ENCODE measurements at places on chromosomes 2 and 18.

DNA sequence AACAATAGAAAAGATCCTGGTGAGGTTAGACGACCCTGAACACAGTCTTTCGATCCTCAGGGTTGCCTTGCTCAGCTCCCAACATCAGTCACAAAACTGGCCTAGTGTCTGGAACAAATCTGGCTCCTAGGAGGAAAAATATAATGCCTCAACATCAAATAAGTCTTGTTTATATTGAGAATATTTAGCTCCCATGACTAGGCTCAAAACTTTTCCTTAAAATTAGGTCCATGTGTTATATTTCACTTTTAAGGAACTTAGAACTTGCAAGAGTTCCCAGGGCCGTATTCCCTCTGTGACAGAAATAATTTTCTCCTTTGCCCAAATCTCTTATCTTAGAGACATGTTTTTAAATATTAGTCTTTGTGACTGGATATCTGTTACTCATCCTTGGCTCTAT, 819.7 kb upstream of the ZEB2 start:
- no peak for DNase-seq

DNA sequence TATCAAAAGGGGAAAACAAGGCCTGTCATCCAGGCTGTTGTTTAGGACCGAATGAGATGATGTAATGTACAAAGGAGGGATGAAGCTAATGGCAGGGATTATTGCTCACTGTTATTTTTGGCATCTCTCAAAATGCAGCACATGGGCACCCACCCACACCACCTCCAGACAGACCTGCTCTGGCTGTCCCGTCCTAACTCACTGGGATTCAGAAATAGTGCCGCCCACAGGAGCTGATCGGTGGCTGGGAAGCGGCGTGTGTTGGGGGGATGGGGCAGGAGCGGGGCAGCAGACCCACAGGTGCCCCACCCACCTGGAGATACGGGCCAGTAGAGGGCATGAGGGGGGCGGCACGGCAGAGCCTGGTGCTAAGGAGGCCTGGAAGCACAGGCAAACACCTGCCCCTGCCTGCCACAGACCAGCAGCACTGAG, 52.2 kb downstream of the CRACDL start:
- no peak for DNase-seq

DNA sequence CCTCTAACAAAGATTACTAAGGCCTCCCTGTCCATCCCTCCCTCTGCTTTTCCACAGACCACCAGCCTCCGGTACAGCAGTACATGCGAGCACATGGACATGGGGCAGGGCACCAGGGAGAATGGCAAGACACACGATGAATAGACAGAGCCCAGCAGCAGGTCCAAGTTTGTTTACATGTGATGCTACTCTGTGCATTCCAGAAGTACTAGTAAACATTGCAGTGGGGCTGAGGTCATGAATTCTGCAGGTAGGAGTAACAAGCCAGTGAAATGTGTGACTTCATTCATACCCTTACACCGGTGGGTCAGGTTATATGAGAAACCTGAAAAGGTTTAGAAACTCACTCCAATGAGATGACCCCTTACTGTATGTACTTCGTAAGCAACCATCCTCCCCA, 205.7 kb downstream of the BCL11A start:
- DNase-seq, result no peak

DNA sequence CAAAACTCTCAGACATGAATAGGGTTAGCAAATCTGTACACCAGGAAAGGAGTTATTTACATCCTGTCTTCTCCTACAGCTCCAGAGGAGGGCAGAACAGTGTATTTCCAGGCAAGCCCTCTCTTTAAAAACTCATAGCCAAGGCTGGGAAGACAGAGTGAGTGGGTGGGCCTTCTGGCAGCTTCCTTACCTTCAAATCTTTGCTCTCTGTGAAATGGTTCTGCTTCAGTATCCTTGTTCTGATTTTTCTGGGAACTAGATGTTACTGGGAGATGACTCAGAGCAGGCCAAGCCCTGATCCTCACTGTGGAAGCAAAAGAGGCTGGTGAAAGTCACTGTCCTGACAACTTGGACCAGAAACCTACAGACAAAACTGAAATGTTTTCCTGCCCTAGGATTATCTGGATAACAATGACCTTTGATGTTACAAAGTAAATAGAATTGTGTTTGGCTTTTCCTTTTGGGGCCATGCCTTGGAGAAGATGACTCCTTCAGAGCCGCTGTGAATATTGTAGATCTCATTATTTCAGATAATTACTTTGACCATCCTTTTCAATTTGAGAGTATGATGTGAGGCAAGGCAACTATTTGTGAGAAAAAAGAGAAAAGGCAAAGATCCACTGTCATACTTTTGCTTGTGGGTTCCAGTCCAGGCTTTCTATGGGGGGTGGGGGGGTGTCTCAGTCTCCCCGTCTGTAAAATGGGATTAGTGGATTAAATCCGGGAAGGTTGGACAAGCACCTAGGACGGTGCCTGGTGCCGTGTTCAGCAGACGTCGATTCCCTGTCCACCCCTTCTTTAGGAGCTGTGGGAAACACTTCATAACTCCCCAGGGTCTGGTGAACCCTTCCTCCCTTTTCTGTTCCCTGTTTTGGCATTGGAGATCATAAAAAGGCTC, 644 bp upstream of the QPCT start:
- no peak for DNase-seq

DNA sequence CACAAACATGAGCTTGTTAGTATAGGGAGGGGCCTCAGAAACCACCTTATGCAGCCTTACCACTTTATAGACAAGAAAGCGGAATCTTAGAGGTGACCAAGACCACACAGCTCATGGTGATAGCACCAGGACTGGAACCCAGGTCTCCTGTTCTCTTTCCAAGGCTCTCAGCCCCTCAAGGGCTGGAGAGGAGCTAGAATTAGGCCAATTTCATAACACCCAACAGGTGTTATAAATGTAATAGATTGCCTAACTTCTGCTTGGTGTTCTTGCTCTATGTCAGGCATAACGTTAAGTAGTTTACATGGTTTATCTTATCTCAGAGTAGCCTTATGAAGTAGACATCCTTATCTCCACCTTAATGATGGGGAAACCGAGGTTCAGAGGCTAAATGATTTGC, 42.9 kb downstream of the RPL37A start:
- no peak for DNase-seq

GRCh38 chr2:106142683-106143082, 51.4 kb downstream of the UXS1 start:
- DNase-seq, result no peak

- DNase-seq, result no peak
Measured at GRCh38 chr2:1635823-1636222, 108.5 kb downstream of the PXDN start.

DNA sequence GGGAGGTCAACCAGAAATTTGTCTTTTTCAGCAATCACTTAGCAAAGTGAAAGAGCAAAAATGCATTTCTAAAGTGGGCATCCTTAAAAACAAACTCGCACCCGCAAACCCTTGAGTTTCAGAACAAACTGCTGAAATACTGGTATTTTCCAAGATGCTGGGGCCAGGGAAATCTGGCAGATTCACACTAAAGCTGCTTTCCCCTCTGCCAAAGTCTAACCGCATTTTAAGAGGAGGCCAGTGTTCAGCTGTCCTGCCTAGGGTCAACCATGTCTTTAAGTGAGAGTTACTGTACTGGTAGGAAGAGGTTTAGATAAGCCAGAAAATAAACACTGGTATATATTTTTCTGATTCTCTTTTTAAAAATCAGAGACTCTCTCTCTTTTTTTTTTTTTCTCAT, 55.9 kb downstream of the ACVR1 start:
- no peak for DNase-seq

DNA sequence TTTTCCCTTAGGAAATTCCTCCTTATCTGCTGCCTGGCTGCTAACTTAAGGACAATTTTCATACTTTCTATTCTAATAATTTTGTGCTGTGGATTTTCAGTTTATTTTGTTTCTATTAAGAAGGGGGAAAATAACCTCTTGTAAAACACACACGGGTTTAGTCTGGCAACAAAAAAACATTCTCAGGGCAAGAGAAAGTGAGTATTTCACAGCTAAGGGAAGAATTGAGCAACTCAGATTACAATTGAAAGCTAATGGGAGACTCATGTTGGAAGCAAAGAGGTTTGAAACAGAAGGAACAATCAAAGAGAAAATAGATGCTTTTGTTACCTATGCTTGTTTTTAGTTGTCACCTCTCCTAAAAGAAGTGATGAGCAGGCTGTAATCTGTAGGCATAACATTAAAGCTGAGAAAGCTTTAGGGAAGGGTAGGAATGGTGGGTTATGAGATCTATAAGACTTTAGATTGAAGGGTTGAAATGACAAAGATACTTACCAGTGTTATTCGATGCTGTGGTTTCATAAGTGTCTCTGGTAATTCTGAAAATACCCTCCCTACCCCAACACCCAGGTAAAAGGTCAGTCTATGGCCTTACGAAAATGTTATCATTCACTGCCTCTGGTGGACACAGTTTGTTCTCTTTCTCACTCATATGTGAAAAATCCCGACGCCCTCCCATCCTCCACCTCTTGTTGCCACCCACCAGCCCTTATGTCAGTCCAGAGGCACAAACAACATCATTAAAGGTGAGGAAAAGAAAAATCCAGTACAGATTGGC, 510.9 kb downstream of the TXNL1 start:
- DNase-seq, result no peak

DNA sequence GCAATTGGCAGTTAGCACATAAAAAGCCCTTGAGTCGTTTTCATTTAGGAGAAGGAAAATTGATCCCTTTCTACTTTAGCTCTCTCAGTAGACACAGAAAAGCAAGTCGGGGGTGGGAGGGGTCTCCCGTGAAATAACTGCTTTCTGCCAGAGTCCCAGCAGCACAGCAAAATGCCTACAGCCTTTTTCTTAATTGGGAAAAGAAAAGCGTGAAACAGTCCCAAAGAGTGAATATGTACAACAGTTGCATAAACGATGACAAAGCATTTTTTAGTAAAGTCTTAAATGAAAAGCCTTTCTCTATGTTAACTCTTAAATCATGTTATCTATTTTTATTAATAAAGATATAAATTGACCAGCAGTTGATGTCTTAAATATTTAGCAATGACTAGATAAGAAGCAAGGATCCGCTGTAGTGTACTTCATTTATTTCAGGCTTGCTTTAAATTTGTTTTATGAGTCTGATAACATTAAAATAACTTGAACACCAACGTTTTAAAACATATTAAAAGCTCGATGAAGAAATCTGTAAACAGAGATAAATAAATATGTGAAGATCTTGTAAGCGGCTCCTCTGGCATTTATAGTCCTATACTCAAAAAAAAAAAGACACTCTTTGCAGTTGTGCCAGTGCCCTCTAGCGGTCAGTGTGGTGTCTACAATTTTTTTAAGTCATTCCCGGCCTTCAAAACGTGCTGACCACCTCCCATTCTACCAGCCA, 42.3 kb upstream of the ATIC start:
- DNase-seq, result peak; percentile 83

DNA sequence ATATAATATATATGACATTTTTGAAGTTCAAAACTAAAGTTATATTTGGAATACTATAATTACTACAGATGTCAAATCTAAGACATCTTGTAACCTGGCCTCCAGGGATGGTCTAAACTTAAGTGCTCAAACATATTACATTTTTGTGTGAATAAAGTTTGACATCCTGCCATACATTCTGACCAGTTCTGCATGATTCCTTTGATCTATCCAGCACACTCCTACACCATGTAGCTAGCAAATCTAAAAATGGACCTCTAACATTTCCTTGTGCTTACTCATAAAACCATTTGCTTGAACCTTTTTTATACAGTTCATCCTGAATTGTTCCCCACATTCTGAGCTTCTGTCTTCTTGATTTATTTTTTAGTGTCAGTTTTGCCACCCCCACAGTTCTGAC, 294.3 kb upstream of the ZNF804A start:
- no peak for DNase-seq

- no peak for DNase-seq
Measured at GRCh38 chr2:26086779-26087178, 52.9 kb downstream of the RAB10 start.

- DNase-seq, result no peak
Measured at GRCh38 chr2:233794128-233794658, 16.1 kb downstream of the MROH2A start.

GRCh38 chr2:39525636-39526412, 88.7 kb upstream of the MAP4K3 start:
- DNase-seq, result no peak

DNA sequence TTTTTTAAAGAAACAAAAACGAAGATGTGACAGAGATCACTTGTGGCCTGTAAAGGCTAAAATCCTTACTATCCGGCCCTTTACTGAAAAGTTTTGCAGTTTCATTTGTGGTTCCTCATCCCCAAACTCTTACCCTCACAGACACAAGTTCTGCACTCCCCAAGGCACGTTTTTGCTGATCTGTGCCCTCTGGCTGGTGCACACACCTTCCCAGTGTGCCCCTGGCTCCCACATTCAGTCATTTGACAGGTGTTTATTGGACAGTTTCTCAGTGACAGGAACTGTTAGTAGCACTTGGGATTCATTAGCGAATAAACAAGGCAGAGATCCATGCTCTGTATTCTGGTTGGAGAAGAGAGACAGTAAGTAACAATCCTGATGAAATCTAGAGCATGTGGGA, 22.8 kb downstream of the ZAP70 start:
- DNase-seq, result no peak

GRCh38 chr2:8006626-8007025, 675.2 kb upstream of the ID2 start:
- DNase-seq, result no peak

- no peak for DNase-seq
Measured at GRCh38 chr2:9972621-9973479, 21.4 kb downstream of the GRHL1 start.

GRCh38 chr2:210267698-210268097, 42.5 kb upstream of the ACADL start:
- no peak for DNase-seq

- no peak for DNase-seq
Measured at GRCh38 chr2:152738438-152738837, 20.0 kb downstream of the ARL6IP6 start.

DNA sequence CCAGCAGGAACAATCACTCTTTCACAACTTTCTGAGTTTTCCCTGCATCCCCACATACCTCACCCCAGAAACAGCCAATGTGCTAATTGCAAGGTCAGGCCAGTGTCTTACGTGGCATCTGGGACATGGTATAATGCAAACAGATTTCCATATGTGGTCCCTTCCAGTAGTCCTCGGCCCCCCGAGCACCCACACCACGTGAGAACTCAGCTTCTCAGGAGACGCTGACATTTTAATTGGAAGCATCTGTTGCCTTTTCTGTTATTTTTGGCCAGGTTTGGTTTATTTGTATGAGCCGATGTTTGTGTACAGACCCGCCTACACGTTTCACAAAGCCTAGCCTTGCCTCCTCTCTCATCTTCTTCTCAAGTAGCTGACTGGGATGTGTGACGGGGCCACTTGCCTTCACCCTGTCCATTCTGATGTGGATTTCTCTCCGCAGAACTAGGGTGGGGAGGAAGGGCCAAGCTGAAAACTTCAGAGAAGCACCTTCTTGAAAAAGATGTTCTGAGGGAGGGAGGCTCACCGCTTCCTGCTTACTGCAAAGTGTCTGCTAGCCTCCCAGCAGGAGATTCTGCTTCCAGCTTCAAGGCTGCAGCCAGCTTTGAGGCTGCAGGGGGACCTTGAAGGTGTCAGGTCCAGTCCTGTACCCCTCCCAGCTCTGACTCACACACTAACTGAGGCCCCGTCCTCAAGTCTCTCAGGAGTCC, 109.6 kb upstream of the SLC14A2 start:
- DNase-seq, result no peak

GRCh38 chr2:88919087-88919738, 227.7 kb downstream of the RPIA start:
- DNase-seq, result no peak
